ENCODE measurements at places on chromosomes 7 and 10.

DNA sequence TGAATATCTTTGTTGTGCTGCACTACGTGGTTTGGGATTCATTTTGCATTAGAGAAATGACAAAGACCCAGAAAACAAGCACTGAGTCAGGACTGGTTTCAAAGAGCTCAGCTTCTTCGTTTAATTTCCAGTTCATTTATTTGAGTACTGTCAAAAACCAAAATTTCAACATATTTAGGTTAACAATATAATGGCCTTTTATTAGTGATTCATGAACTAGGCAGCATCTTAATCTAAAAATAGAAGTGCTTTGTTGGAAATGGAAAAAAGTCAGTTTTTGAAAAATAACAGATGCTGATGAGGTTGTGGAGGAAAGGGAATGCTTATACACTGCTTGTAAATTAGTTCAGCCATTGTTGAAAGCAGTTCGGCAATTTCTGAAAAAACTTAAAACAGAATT is 856.4 kb downstream of the LRMDA start:
- no peak for DNase-seq

DNA sequence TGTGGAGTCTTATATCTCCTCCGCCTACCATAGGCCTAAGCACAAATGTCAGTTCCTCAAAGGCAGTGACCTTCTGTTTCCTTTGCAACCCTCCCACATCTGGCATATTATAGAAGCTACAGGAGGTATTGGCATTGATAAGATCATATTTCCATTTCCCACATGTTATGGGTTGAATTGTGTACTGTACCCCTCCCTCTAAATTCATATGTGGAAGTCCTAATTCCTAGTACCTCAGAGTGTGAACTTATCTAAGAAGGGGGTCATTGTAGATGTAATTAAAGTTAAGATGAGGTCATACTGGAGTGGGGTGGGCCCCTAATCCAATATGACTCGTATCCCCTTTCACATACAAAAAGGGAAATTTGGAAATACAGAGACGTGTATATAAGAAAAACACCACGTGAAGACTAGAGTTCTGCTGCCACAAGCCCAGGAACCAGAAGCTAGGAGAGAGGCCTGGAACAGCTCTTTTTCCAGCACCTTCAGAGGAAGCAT is 6.1 kb upstream of the LAMB4 start:
- no peak for DNase-seq

GRCh38 chr7:135845415-135846075 is 96.9 kb upstream of the FAM180A start:
- DNase-seq: no peak

DNA sequence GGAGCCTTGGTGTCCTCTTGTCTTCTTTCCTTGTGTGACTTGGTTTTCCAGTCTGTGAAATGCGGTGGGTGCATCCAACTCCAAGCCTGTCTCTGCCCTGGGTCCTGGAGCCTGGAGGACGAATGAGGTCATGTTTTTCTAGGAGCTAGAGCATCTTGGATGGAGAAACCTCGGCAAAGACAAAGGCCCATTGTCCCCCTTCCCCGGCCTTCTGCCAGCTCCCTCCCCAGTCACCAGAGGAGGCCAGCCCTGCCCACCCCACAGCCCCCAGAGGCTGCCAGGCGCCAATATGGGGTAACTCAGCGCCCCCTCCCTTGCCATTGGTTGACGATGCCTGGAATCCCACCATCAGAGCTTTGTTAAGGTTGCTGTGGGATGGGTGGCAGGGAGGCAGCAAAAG is 40.4 kb downstream of the KCTD7 start:
- DNase-seq: no peak

- no peak for DNase-seq
Observed at GRCh38 chr7:46283852-46284251, 362.8 kb upstream of the IGFBP3 start.

DNA sequence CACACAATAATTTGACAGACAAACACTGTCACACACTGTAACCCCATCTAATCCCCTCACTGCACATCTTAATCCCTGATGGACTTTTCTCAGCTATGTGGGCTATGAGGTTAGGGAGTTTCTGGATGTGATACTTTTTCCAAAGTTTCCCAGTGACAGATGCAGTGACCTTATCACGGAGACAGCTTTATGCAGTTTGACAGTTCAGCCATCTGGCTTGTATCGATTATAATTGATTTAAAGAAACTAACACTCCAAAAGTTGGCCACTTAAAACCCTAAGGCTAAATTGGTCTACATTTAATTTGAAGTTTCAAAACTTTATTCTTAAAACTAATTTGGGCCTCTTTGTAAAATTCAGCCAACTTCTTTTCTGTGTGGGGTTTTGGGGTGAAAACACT is 196.7 kb downstream of the SDK1 start:
- no peak for DNase-seq

DNA sequence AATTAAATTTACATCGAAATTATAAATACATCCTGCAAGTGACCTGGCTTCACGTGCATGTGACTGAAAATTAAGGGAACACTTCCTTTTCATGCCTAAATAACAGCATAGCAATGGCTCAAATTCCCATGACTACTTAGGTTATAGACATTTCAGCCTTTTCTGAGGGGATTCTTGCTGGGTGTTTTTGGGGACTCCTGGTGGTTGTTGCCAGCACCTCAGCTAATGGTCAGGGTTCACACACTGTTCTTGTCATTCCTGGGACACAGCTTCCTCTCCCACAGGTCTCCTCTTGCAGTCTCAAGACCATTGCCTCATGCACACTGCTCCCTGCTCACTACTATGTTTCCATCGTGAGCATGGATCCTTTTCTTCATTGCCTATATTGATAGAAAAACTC is 148.9 kb upstream of the GLI3 start:
- DNase-seq: no peak

DNA sequence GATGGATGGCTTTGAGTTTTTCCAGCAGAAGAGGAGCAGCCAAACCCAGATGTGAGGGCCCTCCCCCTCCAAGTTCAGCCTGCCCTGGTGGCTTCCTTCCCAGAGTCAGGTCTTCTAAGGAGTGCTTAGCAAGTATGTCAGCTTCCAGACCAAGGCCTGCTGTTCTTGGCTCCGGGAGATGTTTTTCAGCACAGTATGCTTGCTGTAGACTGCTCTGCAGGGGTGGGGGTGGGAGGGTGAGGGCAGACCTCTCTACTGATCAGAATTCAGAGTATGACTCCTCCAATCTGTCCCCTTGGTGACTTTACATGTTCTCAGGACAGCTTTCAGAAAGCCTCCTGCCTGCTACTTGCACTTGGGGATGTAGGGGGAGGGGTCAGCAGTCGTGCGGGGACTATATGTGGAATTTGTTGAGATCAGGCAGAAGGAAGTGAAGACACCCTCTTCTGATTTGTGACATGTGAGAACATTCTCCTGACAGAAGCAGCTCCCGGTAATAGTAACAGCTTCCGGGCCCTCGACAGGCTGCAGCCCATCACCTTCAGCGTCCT is 516.4 kb upstream of the ZMIZ1 start:
- no peak for DNase-seq

- no peak for DNase-seq
Observed at GRCh38 chr7:137956183-137956582, 45.7 kb downstream of the CREB3L2 start.

DNA sequence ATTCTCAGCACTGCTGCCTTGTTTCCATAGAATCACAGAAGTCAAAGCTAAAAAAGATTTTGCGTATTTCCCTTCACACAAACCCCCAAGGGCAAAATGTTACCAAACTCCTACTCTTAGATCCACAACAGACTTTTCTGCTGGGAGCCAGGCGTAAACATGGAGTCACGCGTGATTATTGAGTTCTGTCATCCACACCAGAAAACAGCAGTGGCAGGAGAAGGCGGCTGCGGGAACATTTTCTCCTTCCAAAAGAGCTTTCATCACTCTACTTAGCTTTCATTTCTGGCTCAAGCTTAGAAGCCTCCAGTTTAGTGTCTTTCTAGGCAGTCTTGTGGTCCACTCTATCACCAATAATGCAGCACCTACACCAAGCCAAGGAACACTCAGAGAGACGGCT is 712.9 kb upstream of the NRP1 start:
- DNase-seq: no peak

- no peak for DNase-seq
Observed at GRCh38 chr10:67663449-67664087, 32.4 kb downstream of the CTNNA3 start.

GRCh38 chr10:14478201-14478600 is 147.5 kb upstream of the FRMD4A start:
- DNase-seq: no peak

GRCh38 chr7:103811997-103812396 is 177.5 kb downstream of the RELN start:
- no peak for DNase-seq

GRCh38 chr7:148930335-148930734 is 46.2 kb upstream of the EZH2 start:
- no peak for DNase-seq

GRCh38 chr10:94093286-94093905 is 99.7 kb downstream of the PLCE1 start:
- no peak for DNase-seq

DNA sequence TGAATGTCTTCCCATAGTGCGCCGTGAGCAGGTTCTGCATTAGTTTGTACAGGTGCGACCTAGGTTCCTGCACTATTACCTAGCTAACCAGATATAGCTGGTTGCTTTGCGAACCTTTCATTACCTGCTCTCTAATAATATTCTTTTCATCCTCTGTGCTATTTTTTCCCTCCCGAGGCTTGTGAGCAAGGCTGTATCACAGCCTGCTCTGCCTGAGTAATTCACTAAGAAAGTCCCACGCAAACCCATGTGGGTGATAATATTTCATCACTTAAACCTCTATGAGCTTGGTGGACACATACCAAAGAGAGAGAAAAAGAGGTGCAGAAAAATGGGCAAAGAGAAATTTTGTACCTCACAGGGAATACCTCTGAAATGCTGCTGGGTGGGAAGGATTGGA is 8.4 kb downstream of the INHBA start:
- DNase-seq: no peak

- DNase-seq: no peak
Observed at GRCh38 chr10:66258693-66259092, 667.1 kb upstream of the LRRTM3 start.

- peak; percentile 28 for DNase-seq
Observed at GRCh38 chr10:110568055-110568735, 700 bp downstream of the SMC3 start.

GRCh38 chr7:77899516-77899915 is 100.9 kb downstream of the PHTF2 start:
- DNase-seq: no peak

- DNase-seq: peak; percentile 78
Observed at GRCh38 chr7:29987811-29988317, 1.7 kb downstream of the SCRN1 start.

DNA sequence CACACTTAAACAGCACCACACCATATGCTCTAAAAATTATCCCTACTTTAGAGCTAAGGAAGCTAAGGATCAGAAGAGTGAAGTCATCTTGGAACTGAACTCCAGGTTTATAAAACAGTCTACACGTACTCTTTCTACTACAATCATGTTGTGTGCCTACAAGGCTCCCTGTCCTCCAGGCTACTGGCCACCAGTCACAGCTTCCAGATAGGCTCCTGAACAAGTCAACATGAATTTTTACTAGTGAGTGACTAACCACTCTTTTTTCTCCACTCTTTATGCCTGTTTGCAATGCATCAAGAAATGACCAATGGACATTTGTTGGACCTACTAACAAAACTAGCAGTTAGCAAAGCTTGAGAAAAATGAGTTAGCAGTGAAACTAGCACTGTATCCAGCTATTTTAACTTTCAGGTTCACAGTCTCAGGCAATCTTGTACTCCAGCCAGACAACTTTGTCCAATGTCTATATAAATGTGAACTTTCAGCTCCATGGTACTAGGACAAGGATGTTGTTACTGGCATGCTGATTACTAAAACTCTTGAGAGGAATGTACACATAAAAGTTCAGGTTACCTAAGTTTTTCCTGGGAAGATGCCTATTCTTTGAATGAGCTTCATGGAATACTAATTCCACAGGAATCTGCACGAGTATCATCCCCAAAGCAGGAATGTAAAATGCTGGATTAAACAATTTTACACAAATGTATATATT is 180.0 kb downstream of the BTAF1 start:
- no peak for DNase-seq

GRCh38 chr7:129657363-129657762 is 45.8 kb downstream of the NRF1 start:
- no peak for DNase-seq

- DNase-seq: peak; percentile 30
Observed at GRCh38 chr7:139602143-139602722, 78.7 kb downstream of the CLEC2L start.

DNA sequence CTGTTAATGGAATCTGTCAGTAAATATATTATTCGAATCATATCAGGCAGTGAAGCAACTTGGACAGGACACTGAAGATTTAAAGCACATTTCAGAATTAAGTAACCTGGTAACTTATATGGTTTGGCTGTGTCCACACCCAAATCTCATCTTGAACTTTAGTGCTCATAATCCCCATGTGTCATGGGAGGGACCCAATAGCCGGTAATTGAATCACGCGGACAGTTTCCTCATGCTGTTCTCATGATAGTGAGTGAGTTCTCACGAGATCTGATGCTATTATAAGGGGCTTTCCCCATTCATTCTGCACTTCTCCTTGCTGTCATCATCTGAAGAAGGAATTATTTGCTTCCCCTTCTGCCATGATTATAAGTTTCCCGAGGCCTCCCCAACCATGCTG is 83.2 kb upstream of the COL1A2 start:
- DNase-seq: no peak

DNA sequence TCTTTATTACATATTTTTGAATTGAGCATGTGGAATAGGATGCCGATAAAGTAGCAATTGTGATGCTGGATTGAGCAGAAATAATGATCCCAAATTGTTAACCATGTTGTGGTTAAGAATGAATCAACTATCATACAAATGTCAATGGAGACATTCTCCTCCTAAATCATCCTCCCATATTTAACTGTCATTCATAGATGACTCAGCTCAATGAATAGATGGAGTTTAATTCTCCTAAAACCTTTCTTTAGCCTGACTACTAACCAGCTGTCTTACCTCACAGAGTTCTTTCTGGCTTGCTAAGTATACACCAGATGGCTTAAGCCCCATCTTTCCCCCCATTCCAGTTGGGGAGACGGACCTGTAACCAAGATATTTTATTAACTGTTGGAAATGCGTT is 23.4 kb upstream of the NPS start:
- DNase-seq: no peak

- DNase-seq: no peak
Observed at GRCh38 chr7:147999962-148000361, 590.6 kb upstream of the C7orf33 start.

Measured in H54 (cell line).